ENCODE measurements at places on chromosomes 11 and 22.

GRCh38 chr11:7578276-7578955, 64.6 kb downstream of the PPFIBP2 start:
- no peak for DNase-seq

GRCh38 chr11:76617553-76618265, 52.8 kb downstream of the LRRC32 start:
- DNase-seq = peak; percentile 47

GRCh38 chr11:24234822-24235508, 261.9 kb upstream of the LUZP2 start:
- DNase-seq = peak; percentile 32

- DNase-seq = no peak
Observed at GRCh38 chr22:37989146-37990045, 5.0 kb upstream of the SOX10 start.

- DNase-seq = peak; percentile 84
Observed at GRCh38 chr11:108559904-108560303, 33.7 kb downstream of the EXPH5 start.

Measured in fibroblast of skin of back (primary cell).